NCI-H524 treated with DMSO at 0.1 percent for 48 hours (cell line): ENCODE measurements at places on chromosomes 11 and 22.

DNA sequence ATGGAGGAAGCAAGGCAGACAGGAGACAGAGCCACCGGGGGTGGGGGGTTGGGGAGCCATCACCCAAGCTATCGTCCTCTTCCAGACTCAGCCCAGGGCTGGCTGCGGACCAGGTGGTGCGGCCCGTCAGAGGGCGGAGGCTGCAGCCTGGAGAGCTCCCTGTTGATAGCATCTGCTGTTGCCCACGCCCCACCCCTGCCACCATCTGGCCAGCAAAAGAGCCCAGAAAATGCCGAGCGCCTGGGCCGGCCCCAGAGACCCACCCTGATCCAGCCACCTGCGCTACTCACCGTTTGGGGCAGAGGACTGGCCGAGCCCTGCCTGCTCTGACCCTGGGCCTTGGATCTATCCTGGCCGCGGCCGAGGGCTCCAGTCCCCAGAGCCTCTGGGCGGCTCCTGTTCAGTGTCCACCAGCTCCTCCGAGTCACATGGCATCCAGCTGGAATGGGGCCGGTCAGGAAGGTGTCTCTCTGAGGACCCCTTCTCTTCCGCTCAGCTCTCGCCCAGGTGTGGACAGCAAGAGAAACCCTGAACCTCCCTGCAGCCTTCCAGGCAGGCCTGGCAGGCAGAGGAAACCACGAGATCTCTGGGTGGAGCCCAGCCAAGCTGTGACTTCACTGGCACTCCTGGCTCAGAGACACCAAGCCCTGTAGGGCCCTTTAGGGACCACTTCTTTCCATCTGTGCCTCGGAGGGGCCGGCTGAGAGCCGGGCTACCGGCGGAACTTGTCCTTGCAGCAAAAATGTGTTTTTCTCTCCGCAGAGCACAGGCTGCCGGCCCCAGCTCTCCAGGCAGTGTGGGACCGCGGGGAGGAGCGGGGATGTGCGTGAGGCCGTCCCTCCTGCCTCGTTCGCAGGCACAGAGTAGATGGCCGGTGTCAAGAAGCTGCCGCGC is at the start of gene MRGPRE:
Gene MRGPRE, minus strand, starts transcription at position 567 of the 894 bp plus-strand sequence. CDS start 3,618 bp downstream, outside the sequence.
- DNase-seq, result peak; percentile 59

GRCh38 chr11:116939499-116939898 is 102.1 kb upstream of the APOA1 start:
- DNase-seq, result no peak

GRCh38 chr11:10108915-10109680 is 184.9 kb downstream of the SBF2 start:
- no peak for DNase-seq

DNA sequence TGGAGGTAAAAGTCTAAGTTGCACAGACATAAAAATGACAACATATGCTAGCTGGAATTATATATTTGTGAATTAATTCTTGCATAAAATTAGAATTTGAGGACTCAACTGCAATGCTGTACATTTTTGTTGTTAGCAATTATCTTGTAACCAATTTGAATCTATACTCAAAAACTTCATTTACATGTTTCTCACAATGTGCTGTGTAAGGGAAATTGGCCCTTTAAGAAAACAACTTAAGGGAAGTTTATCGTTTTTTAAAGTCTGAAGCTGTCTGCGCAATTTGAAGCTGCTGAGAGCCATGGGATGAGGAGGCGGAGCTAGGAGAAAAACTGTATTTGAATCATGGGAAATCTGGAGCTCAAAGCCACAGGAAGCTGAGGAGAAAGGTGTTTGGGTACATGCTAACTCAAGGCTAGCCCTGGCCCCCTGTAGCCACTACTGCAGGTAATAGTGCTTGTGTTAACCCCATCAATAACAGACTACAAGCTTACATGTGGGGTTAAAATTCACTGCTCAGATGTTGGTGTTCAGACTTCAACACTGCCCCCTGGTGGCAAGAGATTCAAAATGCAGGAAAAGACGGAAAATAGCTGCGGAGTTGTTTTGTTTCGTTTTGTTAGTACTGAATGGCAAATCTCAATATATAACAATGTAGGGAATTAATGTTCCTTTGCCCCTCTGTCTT is 126.1 kb downstream of the BRD1 start:
- no peak for DNase-seq
